ENCODE measurements at places on chromosomes 2 and 18.

GRCh38 chr18:79864006-79864725, 66.4 kb downstream of the KCNG2 start:
- no peak for DNase-seq

DNA sequence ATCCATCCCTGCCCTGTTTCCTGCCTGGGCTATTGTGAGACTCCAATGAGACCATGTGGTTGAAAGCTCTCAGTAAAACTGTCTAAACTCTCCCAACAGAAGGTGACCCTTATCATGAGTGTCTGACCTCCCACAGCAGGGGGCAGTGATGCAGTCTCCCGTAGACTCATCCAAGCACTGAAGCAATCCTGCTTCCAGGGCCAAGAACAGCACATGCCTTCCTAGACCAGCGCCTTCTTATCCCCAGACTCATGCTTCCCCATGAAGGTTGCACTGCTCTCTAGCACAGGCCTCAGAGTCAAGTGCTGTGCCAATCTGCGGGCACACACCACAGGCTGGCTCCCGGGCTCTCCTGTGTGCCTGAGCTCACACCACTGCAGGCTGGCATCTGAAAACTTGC, 112.3 kb downstream of the TNS1 start:
- DNase-seq, result no peak

DNA sequence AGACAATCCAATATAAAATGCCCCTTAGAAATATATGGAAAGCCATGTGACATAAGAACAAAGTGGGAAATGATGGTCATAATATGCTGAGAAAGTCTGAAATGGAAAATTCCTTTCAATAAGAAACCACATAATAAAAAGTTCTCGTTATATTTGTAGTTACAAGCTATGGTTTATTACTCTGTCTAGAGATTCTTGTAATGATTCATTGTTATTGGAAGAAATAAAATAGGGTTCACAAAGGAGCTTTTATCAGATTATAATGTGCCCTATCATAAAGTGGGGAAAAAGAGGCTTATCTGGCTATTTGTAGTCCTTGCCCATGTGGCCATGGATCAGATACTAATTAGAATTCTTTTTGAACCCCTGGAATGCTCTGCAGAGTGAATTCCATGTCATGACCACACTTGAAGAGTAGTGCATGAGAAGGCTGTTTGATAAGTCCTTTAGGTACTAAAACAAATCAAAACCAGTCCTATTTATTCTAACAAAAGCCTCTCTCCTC, 420.7 kb upstream of the NRP2 start:
- no peak for DNase-seq

- no peak for DNase-seq
Measured at GRCh38 chr18:57533868-57534510, 52.5 kb downstream of the FECH start.

DNA sequence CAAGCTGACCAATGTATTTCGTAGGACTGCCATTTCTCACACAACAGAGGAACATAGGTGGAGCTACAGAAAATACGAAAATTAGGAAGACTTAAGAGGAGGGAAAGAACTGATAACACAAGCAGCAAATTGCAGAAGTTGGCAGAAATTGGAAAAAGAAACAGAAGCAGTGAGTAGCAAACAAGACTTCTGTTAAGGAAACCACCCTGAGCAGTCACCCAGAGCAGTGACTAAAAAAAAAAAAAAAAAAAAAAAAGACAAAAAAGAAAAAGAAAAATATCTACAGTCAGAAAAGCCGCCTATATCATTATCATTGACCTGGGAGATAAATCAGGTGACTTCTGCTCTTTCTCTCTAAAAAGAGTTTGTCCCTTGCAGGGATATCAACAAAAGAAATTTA, 21.4 kb downstream of the STK17B start:
- no peak for DNase-seq
